ENCODE measurements at places on chromosomes 1 and 21. TPM values are rescaled to one million over a fixed set of nuclear protein-coding genes. Genes with fewer than 3 reads are reported as not detected.

DNA sequence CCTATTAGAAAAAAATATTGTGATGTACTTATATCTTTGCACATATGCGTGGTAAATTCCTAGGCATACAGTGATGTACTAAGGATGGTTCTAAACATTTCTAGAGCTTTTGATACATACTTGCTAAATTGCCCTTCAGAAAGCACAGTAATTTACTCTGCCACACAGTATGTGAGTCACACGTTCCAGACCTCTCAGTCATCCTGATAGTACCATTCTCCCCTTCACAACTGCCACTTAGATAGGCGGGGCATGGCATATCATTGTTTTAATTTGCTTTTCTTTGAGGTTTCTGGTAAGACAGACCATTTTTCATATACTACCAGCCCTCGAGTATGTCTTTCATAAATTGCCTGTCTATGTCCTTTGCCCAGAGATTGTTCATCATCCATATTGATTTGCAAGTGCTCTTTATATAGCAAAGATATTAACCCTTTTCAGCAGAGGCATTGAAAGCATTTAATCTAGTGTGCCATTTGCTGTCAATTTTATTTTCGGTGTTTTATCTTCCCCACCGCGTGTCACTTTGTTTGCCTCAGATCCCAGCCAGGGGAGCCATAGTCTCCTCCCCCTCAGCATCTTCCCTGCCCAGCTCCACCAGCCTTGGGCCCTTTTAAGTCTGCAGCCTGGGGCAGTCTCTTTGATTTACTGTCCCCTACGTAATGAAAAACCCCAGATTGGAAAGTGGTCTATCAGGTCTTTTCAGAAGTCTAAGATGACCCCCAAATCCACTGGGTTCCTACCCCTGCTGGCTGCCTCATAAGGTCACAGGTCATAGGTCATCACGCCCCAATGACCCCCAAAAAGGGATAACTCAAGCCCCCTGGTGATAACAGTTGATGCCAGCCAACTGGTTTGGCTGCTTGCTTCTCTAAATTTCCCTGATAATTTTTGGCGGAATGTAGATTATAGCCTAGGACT lies 11.8 kb upstream of the PAX7 start:
- peak; percentile 10 for DNase-seq

DNA sequence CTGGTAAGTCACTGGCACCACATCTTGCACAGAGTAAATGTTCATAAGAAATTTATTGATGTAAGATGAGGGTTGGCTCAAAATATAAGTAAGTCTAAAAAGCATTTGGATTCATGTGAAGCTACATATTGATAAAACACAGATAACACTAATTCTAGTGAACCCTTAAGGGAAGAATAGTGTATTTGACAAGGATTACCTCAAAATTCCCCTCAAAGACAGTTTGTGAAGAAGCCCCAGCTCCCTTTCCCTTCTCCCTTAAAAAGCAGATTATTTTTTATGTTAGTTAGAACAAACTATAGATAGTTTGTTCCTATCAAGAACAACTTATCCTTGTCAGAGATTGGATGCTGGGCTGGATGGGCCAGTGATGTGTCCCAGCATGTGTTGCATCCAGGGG lies 10.7 kb downstream of the FGGY start:
- DNase-seq = no peak

GRCh38 chr21:14591377-14591776 lies 45.3 kb upstream of the SAMSN1 start:
- no peak for DNase-seq

Gene GRHL3
- 12.5 TPM for total RNA-seq

DNA sequence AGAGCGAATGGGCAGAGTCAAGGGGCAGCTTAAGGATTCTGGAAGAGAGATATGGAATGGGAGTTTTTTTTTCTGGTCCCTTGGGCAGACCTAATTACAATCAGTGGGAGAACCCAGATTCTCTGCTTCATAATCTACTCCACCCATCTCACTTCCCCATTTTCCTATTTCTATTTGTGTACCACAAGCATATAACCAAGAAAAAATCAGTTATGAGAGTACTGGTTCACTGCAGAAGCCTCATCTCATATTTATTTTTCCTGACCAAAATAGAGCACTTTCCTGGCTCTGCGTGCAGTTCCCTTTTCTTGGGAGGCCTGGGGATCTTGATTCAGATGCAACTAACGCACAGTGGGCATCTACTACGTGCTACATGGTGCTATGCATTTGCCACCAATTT lies 82.2 kb upstream of the SLFNL1 start:
- DNase-seq = no peak

Gene GCSAML
- 0.04 TPM for total RNA-seq

- DNase-seq = no peak
Observed at GRCh38 chr21:45930792-45931191, 50.8 kb upstream of the COL6A1 start.

DNA sequence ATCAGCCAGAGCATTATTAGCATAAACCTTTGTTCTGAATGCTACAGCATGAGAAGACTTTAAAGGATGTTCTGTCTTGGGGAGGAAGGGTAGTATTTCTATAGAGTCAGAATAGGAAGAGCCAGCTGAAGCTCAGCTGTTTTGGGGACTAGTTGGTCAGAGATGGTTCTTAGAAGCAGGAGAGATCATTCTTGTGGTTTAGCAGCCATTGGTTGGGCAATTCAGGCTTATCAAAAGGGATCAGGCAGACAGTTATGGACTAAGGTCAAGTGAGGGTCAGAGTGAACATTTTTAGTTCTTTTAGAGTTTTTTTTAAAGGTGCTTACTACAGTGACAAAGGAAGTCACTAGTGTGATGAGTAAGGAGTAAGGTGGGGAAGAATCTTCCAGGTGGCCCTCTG lies 245.5 kb downstream of the RPS6KC1 start:
- DNase-seq = no peak

Gene NHLH1
- total RNA-seq = 0.08 TPM

Gene RGS7
- total RNA-seq = 0.34 TPM

Gene GPR37L1
- 0.04 TPM for total RNA-seq

Gene RNF223
- 5.4 TPM for total RNA-seq

Gene SLAMF6
- not detected for total RNA-seq

Gene HPCAL4
- 0.27 TPM for total RNA-seq

GRCh38 chr1:67759692-67760029 lies 73.6 kb downstream of the GNG12 start:
- no peak for DNase-seq

DNA sequence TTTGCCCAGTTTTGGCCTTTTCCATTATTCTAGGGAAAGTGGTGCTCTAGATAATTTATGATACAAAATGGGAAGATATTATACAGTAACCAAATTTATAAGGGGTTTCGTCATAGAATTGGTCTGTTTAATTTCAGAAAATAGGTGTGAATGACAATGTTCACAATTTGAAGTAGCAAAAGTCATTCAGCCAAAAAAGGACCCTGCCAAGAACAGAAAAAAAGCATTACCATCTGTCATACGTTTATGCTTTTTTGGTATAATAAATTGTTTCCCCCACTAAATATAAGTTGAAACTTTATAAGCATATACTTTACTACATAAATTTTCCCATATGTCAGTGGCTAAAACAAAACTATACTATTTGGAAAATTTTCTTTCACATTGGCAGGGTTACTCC lies 4.5 kb upstream of the SPAG17 start:
- no peak for DNase-seq

GRCh38 chr21:14763695-14764064 lies 217.6 kb upstream of the SAMSN1 start:
- no peak for DNase-seq

Gene CDC42BPA
- 33.4 TPM for total RNA-seq

DNA sequence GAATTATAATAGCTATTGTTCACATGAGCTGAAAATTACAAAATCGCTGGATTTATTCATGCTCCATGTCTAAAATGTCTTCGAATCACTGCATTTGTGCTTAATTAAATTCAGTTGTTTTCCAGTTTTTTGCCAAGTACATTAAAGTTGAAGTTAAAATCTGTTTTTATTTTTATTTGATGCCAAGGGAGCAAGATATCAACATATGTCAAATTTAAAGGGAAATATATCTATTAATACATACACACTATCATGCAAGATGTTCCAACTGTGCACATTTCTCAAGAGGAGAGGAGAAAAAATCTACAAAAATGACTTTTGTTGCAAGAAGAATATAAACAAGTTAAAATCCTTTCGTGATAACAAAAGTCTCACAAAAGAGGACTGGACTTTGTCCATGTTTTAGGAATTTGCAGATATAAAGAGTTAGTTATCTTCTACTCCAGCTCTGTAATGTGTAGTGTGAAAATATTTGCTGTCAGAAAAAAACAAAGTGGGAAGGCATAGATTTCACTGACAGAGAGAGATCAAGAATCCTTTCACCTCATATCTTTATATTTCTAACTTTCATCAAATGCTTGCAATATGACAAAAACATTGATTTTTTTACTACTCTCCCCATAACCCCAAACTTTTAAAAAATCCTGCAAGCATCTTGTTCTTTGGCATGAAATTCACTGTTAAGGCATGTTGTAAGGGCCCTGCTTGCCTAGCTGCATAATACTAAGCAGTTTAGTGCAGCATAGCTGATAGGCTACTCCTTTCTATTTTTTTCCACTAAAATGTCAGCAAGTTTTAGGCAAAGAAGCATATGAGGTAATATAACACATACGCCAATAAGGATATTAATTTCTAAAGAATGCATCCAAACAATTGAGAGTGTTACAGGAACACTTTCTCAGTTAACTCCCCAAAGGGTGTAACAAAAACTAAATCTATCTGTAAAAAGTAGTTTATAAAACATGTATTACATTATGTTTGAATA lies 340.2 kb upstream of the ADAMTS5 start:
- no peak for DNase-seq

- peak; percentile 71 for DNase-seq
Observed at GRCh38 chr1:212514056-212514614, 81.4 kb downstream of the NENF start.

Gene SLAMF1
- total RNA-seq = not detected

DNA sequence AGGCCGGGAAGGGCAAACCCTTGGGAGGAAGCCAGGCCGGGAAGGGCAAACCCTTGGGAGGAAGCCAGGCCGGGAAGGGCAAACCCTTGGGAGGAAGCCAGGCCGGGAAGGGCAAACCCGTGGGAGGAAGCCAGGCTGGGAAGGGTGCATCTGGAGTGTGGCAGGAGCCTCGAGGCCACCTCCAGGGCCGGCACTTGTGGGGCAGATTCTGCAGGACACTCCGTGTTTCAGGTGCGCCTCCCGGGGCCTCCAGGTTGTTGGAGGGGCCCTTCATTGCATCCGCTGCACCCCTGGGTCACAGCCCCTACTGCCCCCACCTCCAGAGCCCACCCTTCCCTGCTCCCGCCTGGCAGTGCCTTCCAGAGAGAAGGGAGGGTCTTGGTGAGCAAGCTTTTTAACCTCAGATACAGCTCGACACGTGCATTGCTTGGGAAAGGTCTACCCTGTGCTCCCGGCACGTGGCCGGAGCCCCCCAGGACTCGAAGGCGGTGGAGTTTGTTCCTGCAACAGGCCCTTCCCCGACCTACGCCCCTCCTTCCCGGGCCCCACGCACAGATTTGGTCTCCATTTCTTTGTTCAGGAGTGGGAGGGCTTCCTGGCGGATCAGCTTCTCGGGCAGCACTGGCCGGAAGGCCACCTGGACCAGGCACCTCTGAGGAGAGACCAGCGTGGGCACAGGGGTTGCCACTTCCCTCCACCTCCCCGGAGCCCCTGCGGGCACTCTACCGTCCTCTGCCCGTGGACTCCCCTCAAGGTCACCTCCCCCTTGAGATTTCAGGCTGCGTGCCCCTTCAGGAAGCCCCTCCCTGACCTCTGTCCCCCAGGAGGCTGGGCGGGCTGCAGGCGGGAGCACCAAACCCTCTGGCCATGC lies 9.4 kb upstream of the TMEM52 start:
- no peak for DNase-seq

- peak; percentile 63 for DNase-seq
Observed at GRCh38 chr21:39681845-39682244, 63.1 kb upstream of the IGSF5 start.

DNA sequence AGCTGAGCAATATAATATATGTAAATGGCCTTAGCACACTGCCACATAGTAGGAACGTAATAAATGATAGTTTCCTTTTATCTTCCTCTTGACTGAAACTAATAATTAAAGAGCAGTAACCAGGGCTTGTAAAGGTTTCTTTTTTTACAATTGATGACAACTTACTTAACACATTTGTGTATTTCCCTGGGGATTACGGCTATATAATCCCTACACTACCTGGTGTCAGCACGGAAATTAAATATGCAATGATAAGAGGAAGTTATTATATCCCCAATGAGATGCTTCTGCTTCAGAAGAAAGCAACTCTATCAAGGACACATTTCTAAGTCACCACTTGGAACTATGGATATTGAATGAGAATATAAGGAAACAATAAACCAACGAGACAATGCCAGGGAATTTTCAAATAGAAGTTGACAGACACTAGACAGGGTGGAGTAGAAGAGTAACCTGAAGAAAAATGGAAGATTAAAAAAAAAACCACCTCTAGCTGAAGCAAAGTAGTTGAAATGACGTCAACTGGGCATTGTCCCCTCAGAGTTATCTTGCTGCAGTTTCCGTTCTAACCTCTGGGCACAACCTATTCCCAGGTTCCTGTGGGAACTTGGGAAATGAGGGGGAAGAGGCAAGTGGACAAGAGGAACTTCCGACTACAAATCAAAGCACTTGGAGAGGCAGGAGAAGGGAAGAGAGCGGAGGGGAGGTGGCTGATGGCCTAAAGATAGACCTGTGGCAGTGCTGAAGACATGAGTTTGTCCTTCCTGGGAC lies 66.5 kb downstream of the PLPP3 start:
- no peak for DNase-seq

- DNase-seq = no peak
Observed at GRCh38 chr1:47317841-47318240, 3.9 kb upstream of the STIL start.

DNA sequence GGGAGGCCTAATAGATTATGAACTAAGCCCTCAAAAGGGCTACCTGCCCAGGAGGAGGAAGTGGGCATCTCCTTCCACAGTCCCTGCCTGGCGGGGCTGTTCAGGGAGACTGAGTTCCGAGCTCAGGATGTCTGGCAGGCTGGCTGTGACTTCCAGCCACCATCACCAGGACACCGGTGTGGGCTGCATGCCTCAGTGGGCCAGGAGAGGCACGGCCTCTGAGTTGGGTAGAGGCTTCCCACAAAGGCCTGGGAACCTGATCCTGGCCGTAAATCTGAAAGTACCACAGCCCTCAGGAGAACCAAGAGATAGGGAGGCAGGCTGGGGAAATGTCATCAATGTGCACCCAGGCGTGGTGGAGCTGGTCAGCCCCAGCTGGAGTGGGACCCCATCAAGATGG lies 29.1 kb downstream of the NTPCR start:
- DNase-seq = no peak

Gene FBXO2
- 3.0 TPM for total RNA-seq

- DNase-seq = no peak
Observed at GRCh38 chr21:20106368-20106767, 891.8 kb upstream of the NCAM2 start.

Gene ST6GALNAC3
- 4.1 TPM for total RNA-seq

- no peak for DNase-seq
Observed at GRCh38 chr1:51281807-51282206, 45.7 kb downstream of the RNF11 start.

Gene FALEC
- total RNA-seq = not detected

Gene GPR161
- 16.4 TPM for total RNA-seq

- DNase-seq = no peak
Observed at GRCh38 chr1:162854245-162854882, 6.6 kb downstream of the CCDC190 start.

- peak; percentile 32 for DNase-seq
Observed at GRCh38 chr1:35451125-35451528, 106.1 kb downstream of the KIAA0319L start.

All from kidney epithelial cell (primary cell).